ENCODE measurements at places on chromosomes 4 and X. TPM values are rescaled to one million over a fixed set of nuclear protein-coding genes. Genes with fewer than 3 reads are reported as not detected.

- H3K4me3 ChIP-seq: no peak overlapping the region
- no peak overlapping the region for H3K27ac ChIP-seq
- H3K36me3 ChIP-seq: no peaks in the 10 kb centered on the region
Observed at GRCh38 chrX:134721766-134722532, 63.7 kb upstream of the PLAC1 start.

GRCh38 chrX:65821721-65822496 lies 154.5 kb downstream of the MSN start:
- peak; percentile 31 for DNase-seq
- no peaks in the 10 kb centered on the region for H3K4me1 ChIP-seq
- H3K27ac ChIP-seq: peak overlapping the region; percentile 28
- H3K36me3 ChIP-seq: no peaks in the 10 kb centered on the region
- no peaks in the 10 kb centered on the region for H3K27me3 ChIP-seq
- H3K4me3 ChIP-seq: peak overlapping the region; percentile 47

GRCh38 chr4:177809791-177810190 lies 367.6 kb upstream of the AGA start:
- H3K27me3 ChIP-seq: no peaks in the 10 kb centered on the region
- H3K4me1 ChIP-seq: no peaks in the 10 kb centered on the region
- no peak overlapping the region for H3K27ac ChIP-seq
- H3K4me3 ChIP-seq: no peak overlapping the region
- no peak for DNase-seq
- no peaks in the 10 kb centered on the region for H3K36me3 ChIP-seq

- H3K4me1 ChIP-seq: no peaks in the 10 kb centered on the region
- H3K36me3 ChIP-seq: no peaks in the 10 kb centered on the region
- no peaks in the 10 kb centered on the region for H3K27me3 ChIP-seq
- no peak overlapping the region for H3K27ac ChIP-seq
Observed at GRCh38 chrX:66635360-66635759, 3.5 kb downstream of the EDA2R start.

- peaks cover 4% of the 10 kb centered on the region for H3K4me1 ChIP-seq
- DNase-seq: no peak
- H3K36me3 ChIP-seq: no peaks in the 10 kb centered on the region
- no peaks in the 10 kb centered on the region for H3K27me3 ChIP-seq
- H3K27ac ChIP-seq: no peak overlapping the region
Observed at GRCh38 chr4:87239194-87239593, 18.8 kb upstream of the KLHL8 start.

DNA sequence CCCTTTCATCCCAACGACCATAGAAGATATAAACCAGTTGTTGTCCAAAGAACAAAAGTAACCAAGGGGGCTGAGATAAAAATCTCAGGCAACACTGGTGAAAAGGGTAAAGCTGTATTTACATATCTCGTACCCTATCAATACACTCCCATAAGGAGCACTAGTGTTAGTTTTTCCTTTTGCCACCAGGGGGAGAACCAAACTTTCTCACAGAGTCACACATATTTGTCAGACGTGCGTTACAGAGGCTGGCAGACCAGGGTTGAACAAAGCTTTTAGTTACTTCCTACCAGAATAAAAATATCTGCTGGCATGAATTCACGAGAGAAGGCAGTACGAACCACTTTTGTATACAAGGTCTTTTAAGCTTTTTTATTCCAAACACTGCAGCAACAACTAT lies 88.3 kb downstream of the AMELX start:
- H3K4me3 ChIP-seq: no peak overlapping the region
- no peak overlapping the region for H3K27ac ChIP-seq
- H3K27me3 ChIP-seq: no peaks in the 10 kb centered on the region
- no peaks in the 10 kb centered on the region for H3K36me3 ChIP-seq

GRCh38 chr4:147923854-147924253 lies 192.0 kb downstream of the ARHGAP10 start:
- no peak for DNase-seq
- H3K27me3 ChIP-seq: no peaks in the 10 kb centered on the region
- no peaks in the 10 kb centered on the region for H3K36me3 ChIP-seq
- no peaks in the 10 kb centered on the region for H3K4me1 ChIP-seq
- no peak overlapping the region for H3K4me3 ChIP-seq

GRCh38 chr4:127771535-127772275 lies 10.4 kb upstream of the HSPA4L start:
- H3K4me3 ChIP-seq: no peak overlapping the region
- no peaks in the 10 kb centered on the region for H3K4me1 ChIP-seq
- DNase-seq: no peak
- H3K27ac ChIP-seq: no peak overlapping the region
- no peaks in the 10 kb centered on the region for H3K27me3 ChIP-seq

- no peak for DNase-seq
- peaks cover 19% of the 10 kb centered on the region for H3K36me3 ChIP-seq
- H3K27me3 ChIP-seq: no peaks in the 10 kb centered on the region
- no peak overlapping the region for H3K27ac ChIP-seq
- no peaks in the 10 kb centered on the region for H3K4me1 ChIP-seq
Observed at GRCh38 chrX:19630776-19631707, 115.7 kb upstream of the MAP3K15 start.

DNA sequence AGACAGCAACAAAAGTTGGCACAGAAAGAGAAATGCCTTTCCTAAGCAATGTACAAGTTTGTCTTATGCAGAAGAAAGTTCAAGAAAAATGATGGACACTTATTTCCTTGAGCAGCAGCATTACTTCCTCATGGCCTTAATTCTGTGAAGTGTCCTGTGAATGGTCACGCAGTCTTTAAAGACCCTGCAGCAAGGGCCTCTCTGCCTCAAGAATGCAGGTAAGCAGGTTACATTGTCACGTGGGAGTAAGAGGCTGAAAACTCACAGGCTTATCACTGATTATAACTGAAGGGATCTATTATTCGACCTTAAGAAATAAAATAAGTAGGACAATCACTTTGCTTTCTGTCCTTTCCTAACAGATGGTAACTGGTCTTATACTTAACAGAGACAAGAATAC lies 109.1 kb downstream of the ATP8A1 start:
- no peak overlapping the region for H3K4me3 ChIP-seq
- H3K27ac ChIP-seq: no peak overlapping the region
- no peaks in the 10 kb centered on the region for H3K4me1 ChIP-seq

GRCh38 chrX:115894087-115894486 lies 276.5 kb upstream of the AGTR2 start:
- DNase-seq: peak; percentile 23
- H3K27ac ChIP-seq: no peak overlapping the region
- no peaks in the 10 kb centered on the region for H3K4me1 ChIP-seq
- H3K4me3 ChIP-seq: no peak overlapping the region

SCML2 gene
- 0.64 TPM for polyA plus RNA-seq

ASB12 gene
- polyA plus RNA-seq: not detected

FMR1NB gene
- polyA plus RNA-seq: not detected

ARMCX1 gene
- polyA plus RNA-seq: 3.2 TPM

CPZ gene
- polyA plus RNA-seq: not detected

XPNPEP2 gene
- polyA plus RNA-seq: not detected
